GM18507 (cell line): ENCODE measurements at places on chromosomes 2 and 18.

DNA sequence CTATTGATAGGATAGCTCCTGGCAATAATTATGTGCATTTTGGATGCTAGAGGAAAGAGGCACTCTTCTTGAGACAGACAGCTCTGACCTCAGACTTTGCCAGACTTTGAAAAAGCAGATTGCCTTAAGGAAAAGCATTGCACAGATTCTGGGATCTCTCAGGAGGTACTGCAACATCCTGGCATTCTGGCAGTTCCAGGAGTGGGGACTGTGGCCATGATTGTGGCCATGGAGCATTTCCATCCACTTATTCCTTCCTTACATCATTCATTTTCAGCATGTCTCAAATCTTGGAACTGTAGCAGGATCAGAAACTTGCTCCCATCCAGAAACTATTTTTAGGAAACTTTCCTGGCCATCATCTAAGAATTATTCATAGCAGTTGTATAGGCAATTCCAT lies 144.9 kb upstream of the FOSL2 start:
- DNase-seq, result no peak

- no peak for DNase-seq
Measured at GRCh38 chr2:144541396-144541795, 21.5 kb upstream of the ZEB2 start.

DNA sequence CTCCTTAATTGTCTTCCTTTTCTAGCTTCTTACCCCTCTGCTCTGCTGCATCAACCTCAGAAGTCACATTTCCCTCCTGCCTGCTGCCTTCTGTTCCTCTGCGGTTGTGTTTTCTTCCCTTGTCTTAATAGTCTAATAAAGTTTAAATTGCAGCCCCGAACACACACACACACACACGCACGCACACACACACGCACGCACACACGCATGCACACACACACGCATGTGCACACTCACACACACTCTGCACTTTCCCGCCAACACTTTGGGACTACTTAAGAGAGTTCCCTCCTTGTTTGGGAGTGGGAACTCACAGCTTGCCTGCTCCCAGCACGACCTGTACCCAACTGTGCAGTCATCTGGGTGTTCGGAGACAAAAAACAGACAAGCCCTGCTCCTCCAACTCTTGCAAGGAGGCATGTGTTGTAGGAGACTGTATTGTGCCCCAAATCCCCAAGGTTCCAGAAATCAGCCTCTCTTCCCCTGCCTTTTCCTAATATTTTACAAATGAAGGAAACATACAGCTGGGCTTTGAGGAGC lies 99.1 kb downstream of the SETBP1 start:
- no peak for DNase-seq

- DNase-seq, result peak; percentile 83
Measured at GRCh38 chr2:237474931-237475703, 11.9 kb upstream of the MLPH start.

DNA sequence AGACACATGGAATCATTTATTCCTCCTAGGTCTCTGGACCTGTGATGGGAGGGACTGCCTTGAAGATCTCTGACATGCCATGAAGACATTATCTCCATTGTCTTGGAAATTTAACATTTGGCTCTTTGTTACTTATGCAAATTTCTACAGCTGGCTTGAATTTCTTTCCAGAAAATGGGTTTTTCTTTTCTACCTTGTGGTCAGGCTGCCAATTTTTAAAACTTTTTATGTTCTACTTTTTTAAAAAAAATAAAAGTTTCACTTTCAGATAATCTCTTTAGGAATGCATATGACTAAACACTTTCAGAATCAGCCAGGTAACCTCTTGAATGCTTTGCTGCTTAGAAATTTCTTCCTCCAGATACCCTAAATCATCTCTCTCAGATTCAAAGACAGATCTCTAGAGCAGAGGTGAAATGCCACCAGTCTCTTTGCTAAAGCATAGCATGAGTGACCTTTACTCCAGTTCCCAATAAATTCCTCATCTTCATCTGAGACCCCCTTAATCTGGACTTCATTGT lies 209.6 kb downstream of the RPRM start:
- no peak for DNase-seq

DNA sequence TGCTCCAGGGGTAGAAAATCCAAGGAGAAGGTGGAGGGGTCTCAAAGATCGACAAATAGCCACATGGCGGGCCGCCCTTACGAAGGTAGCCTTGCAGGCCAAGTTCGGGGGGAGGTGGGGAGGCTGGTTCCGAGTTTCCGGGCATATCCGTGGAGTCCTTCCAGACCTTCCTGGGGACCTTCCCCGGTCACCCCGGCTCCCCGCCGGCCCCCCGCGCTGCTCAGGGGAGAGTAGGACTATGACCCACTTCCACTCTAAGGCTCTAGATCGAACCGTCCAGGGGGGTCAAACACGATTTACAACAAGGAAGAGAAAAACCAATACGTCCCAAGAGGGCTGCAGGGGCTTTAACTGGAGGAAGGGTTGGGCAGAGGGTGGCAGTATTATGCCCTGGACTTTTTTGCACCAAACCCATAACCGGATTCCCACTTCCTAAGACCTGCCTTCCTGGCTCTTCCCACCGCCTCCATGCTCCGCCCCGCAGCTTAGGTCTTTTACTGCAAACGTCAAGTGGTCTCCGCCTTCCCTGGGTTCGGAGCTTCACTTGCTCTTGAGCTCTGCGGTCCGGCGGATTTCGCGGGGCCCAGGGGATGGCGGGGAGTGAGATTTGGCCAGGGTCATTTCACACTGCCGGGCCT lies 779 bp upstream of the LYPD6 start:
- no peak for DNase-seq

- DNase-seq, result peak; percentile 20
Measured at GRCh38 chr2:102806250-102806837, 44.5 kb downstream of the TMEM182 start.

DNA sequence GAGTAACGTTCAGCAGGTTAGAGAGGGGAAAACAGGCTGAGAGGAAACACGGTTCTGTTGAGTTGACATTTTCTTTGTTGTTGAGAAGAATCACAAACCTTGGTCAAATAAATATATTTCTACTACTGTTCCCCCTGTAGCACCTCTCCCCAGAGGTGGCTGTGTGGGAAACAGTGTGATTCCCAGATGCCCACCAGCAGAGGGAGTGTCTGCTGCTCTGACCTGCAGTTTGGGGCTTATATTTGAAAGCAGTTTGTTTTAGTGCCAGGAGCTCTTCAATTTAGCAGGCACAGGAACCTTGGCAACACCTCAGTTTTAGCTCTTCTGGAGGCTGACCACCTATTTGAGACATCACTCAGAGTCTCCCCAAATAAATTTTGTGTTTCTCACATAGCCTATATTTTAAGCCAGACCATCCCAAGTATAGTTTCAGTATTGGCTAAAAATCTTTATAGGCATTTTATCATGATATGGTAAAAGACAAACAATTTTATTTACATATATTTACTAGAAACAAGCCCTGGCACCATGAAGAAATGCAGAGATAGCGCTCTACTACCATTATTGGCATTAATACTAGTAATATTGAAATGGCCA lies 75.7 kb downstream of the PIK3C3 start:
- DNase-seq, result no peak

- DNase-seq, result no peak
Measured at GRCh38 chr2:222033541-222033940, 265.3 kb downstream of the PAX3 start.

GRCh38 chr18:77145364-77145901 lies 12.8 kb upstream of the MBP start:
- DNase-seq, result no peak

GRCh38 chr2:151619337-151619989 lies 114.8 kb downstream of the NEB start:
- DNase-seq, result no peak

DNA sequence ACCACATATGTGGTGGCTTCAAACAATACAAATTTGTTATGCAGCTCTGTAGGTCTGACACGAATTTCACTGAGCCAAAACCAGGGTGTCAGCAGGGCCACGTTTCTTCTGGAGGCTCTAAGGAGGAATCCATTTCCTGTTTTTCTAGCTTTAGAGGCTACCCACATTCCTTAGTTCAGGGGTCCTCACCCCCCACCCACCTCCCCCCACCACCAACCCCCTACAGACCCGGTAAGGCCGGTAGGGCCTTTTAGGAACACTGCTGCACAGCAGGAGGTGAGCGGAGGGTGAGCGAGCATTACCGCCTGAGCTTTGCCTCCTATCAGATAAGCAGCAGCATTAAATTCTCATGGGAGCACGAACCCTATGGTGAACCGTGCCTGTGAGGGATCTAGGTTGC lies 10.6 kb upstream of the SLC39A10 start:
- no peak for DNase-seq

- no peak for DNase-seq
Measured at GRCh38 chr2:2273421-2273820, 57.7 kb downstream of the MYT1L start.

DNA sequence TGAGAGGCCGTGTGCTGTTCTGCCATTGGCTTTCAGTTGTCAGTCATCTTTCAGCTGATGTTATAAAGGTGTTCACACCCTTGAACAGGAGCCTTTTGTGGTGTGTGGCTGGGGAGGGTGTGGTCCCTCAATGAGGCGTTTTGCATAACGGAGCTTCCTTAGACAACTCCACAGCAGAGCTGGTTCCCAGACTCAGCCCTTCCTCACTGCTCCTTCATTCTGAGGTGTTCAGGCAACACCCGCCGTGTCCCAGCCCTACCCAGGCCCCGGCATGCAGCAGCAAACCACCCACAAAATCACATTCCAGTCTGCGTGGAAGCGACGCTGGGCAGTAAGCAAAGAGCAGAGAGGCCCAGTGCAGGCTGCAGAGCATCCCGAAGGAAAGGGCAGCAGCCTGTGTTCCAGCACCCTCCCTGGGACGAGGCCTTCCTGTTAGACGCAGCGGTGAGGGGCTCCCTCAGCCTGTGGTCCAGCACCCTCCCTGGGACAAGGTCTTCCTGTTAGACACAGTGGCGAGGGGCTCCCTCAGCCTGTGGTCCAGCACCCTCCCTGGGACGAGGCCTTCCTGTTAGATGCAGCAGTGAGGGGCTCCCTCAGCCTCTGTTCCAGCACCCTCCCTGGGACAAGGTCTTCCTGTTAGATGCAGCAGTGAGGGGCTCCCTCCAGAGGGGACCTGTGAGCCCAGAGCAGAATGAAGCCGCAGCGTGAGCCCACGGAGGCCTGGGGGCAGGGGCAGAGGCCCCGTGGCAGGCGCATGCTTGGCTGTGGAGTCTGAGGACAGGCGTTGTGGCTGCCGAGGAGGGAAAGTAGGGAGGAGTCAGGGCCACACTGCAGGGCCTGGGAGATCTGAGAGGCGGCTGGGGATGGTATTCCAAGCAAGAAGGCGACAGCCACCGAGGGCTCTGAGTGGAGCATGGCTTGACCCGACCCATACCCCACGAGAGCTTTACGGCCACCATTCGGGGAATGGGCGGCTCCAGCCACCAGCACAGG lies 201.8 kb upstream of the HDAC4 start:
- DNase-seq, result no peak

- DNase-seq, result no peak
Measured at GRCh38 chr2:42243297-42243696, 74.1 kb downstream of the EML4 start.

DNA sequence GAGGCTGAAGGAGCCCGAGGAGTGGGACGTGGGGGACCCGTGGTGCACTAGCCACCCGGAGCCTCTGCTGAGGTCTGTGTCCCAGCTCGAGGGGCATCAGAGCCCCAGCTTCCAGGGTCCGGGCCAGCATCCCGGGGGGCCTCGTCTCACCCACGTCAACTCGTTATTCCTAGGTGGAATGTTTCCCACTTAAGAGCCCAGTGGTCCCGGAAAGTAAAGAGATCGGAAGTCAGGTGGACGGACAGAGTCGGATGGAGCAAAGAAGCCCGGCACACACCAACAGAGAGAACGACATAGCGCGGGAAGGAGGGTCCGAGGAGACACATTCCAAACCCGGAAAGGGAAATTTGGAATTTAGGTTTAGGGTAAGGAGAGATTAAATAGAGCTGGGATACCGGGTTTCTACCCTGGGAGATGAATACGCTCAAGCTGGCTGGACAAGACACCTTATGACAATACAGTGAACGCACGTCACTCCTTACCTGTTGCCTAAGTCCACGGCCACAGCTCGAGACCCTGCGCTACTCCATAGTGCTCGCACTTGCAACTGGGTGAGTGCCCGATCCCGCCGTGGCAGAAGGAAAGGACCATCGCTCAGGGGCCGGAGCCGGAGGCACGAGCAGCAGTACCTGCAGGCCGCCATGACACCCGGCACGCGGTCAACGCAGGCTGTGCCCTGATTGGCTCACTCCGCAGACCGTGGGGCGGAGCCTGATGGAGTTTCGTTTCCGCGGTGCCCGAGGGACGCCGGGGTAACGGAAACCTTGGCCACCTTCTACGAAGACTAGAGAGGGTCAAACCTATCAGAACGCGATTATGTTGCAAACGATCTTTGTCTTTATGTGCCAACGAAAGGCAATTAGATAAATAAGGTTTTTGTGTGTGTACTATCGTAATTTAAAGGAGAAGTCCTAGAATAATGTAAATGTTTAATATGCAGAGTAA lies at the start of gene PNPT1:
PNPT1 (minus strand) TSS at position 664 of the 945 bp plus-strand sequence; CDS start at position 643, 21 bp downstream.
- peak; percentile 98 for DNase-seq

GRCh38 chr2:119463136-119463535 lies 31.5 kb downstream of the TMEM37 start:
- DNase-seq, result no peak

GRCh38 chr18:4084382-4084900 lies 370.7 kb downstream of the DLGAP1 start:
- DNase-seq, result no peak

DNA sequence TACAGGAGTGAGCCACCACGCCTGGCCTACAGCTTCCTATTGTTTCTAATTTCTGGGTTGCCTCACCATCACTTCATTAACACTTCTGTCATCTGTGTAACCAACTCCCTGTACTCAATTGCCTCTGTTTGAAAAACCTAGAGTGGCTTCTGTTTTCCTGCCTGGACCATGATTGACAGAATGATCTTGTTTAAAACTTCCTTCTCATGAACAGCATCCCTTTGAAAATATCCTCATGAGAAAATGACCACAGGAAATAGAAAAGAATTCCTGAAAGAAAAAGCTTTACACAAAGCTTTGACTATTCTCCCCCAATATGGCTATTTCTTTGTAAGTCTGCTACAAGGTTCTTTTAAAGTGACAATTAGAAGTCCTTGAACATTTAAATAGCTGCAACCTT lies 672.3 kb downstream of the ARHGAP15 start:
- DNase-seq, result no peak

- no peak for DNase-seq
Measured at GRCh38 chr2:180742801-180743200, 237.6 kb upstream of the UBE2E3 start.
